Neural progenitor cell (in vitro differentiated cells): ENCODE measurements at places on chromosomes 4 and X. TPM values are rescaled to one million over a fixed set of nuclear protein-coding genes. Genes with fewer than 3 reads are reported as not detected.

GRCh38 chrX:3044196-3044595 lies 2.9 kb downstream of the ARSF start:
- no peak overlapping the region for H3K4me3 ChIP-seq
- DNase-seq, result no peak
- no peaks in the 10 kb centered on the region for H3K27me3 ChIP-seq
- H3K36me3 ChIP-seq, result no peaks in the 10 kb centered on the region
- no peak overlapping the region for H3K27ac ChIP-seq

DNA sequence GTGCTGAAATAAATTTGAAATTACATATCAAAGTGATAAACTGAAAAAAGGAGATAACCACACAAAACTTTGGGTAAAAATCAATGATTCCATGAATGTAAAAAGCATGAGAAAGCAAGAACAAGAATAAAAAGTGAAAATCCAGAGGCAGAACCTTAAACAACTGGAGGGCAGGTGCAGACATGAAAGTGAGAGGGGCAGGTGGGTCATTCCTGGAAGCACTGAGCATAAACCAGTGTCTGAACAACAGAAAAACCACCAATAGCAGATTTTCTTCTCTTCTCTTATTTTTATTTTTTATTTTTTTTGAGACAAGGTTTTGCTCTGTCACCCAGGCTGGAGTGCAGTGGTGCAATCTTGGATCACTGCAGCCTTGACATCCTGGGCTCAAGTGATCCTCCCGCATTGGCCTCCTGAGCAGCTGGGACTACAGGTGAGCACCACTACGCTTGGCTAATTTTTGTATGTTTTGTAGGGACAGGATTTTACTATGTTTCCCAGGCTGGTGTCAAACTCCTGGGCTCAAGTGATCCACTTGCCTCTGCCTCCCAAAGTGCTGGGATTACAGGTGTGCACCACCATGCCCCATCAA lies 46.8 kb upstream of the GPR78 start:
- H3K27me3 ChIP-seq, result no peaks in the 10 kb centered on the region
- H3K4me1 ChIP-seq, result no peaks in the 10 kb centered on the region
- H3K27ac ChIP-seq, result no peak overlapping the region
- no peaks in the 10 kb centered on the region for H3K36me3 ChIP-seq

- no peaks in the 10 kb centered on the region for H3K27me3 ChIP-seq
- no peak for DNase-seq
- H3K36me3 ChIP-seq, result no peaks in the 10 kb centered on the region
- no peak overlapping the region for H3K27ac ChIP-seq
- peaks cover 15% of the 10 kb centered on the region for H3K4me1 ChIP-seq
- H3K4me3 ChIP-seq, result no peak overlapping the region
Observed at GRCh38 chr4:181792641-181793040, 450.6 kb upstream of the TENM3 start.

DNA sequence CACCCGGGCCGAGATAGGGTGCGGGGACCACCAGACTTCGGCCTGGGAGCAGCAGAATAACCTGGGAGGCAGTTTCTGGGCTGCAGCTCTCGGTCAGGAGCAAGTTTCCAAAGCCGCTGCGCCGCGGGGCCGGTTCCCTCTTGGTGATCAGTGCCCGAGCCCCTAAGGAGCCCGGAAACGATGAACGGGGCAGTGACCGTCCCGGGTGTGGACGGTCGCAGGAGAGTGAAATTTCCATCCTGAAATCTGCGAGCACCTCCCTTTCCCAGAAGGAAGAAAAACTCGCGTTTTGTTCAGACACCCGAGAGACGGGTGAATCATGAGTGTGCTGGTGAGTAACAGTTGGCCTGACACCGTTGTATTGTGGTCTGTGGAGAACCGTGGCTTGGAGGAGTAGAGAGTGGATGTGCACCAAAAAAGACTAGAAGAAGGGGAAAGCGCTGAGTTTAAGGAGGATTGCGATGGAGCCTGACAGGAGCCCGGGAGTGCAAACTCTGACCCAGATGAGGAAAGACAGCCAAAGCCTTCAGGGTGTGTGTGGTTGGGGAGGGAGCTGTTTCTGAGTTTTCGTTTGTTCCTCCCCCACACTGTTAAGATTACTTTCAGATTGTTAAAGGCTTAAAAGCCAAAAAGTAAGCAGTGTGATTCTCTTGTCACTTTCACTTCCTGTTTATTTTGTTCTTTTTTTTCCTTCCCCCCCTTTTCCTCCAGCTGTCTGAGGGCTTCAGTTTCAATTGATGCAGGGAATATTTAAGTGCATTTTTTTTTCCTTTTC lies 828 bp downstream of the MCUB start:
- peak; percentile 24 for DNase-seq
- peaks cover 9% of the 10 kb centered on the region for H3K27me3 ChIP-seq
- no peak overlapping the region for H3K27ac ChIP-seq

GPR50 gene
- 0.47 and 2.2 TPM in 2 replicates for total RNA-seq

IL1RAPL1 gene
- 10.7 and 13.4 TPM in 2 replicates for total RNA-seq

- no peak overlapping the region for H3K4me3 ChIP-seq
- no peaks in the 10 kb centered on the region for H3K27me3 ChIP-seq
- H3K36me3 ChIP-seq, result no peaks in the 10 kb centered on the region
- DNase-seq, result no peak
- peaks cover 9% of the 10 kb centered on the region for H3K4me1 ChIP-seq
- H3K27ac ChIP-seq, result no peak overlapping the region
Observed at GRCh38 chr4:27267339-27267969, 406.8 kb downstream of the STIM2 start.

KIF4A gene
- total RNA-seq, result 63.6 and 77.6 TPM in 2 replicates

VSIG4 gene
- total RNA-seq, result not detected in 2 replicates

DNA sequence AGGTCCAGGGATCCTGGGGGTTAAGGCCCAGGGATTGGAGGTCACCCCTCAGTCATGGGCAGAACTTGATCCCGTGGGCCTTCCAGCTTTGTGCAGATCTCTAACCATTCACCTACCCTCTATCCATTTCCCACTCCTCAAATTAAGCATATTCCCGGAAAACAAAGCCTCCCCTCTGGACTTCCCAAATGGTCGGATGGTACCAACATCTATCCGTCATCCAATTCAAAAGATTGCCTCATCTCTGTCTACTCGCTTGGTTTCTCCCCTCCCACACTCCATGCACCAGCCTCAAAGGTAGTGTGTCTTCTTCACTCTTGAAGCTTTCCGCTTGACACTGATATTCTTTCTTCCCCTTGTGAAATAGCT lies 473 bp upstream of the BCLAF3 start:
- H3K4me3 ChIP-seq, result peak overlapping the region; percentile 77
- no peak overlapping the region for H3K27ac ChIP-seq
- H3K27me3 ChIP-seq, result no peaks in the 10 kb centered on the region
- H3K4me1 ChIP-seq, result no peaks in the 10 kb centered on the region
- no peak for DNase-seq

DNA sequence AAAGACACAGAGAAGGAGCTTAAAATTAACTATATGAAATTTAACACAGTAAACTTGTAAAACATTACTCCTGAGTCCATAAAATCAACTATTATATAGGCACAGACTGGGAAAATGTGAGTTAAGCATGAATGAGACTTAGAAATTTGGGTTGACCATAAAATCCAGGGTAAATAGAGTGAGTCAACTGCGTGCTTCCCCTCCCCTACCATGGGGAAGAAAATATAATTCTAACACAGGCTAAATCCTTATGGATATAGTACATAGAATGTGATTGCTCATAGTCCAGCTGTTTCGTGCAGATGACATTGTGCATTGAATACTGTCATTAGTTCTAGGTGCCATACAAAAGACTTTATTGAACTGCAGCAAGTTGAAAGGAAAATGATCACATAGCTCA lies 42.2 kb downstream of the KLHL5 start:
- H3K27me3 ChIP-seq, result no peaks in the 10 kb centered on the region
- H3K36me3 ChIP-seq, result peaks cover 7% of the 10 kb centered on the region
- no peaks in the 10 kb centered on the region for H3K4me1 ChIP-seq
- DNase-seq, result no peak
- H3K4me3 ChIP-seq, result no peak overlapping the region

DCAF4L1 gene
- total RNA-seq, result 0.06 and 0.17 TPM in 2 replicates

GRCh38 chr4:40176602-40177001 lies 20.2 kb upstream of the RHOH start:
- no peaks in the 10 kb centered on the region for H3K36me3 ChIP-seq
- H3K4me3 ChIP-seq, result no peak overlapping the region
- peaks cover 11% of the 10 kb centered on the region for H3K4me1 ChIP-seq
- DNase-seq, result no peak
- no peak overlapping the region for H3K27ac ChIP-seq
- no peaks in the 10 kb centered on the region for H3K27me3 ChIP-seq
